Stimulated activated CD8-positive, alpha-beta memory T cell treated with anti-CD3 and anti-CD28 coated beads, Interleukin-4, amount 100 ng/mL, for 24 hours (primary cell): ENCODE measurements at places on chromosomes 2 and 18.

DNA sequence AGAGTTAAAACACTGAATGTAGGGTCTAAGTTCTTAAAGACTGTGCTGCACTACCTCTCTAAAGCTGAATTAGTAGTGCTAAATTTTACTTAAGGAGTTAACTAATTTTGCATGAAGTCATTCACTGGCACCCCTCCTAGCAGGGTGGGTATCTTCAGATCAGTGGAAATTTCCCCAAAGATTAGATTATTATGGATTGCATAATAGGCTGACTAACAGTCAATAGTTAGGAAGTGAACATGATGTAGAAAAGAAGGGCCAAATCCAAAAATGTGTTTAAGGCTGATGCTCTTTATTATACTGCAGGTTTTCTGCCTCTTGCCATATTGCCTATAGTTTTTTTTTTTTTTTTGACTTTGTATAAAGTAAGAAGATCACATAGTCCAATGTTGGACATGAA lies 5.2 kb downstream of the ZNF638 start:
- no peak for DNase-seq

GRCh38 chr18:51943281-51943680 lies 396.7 kb upstream of the DCC start:
- DNase-seq, result no peak

- DNase-seq, result no peak
Measured at GRCh38 chr2:75792146-75792545, 81.4 kb upstream of the GCFC2 start.

DNA sequence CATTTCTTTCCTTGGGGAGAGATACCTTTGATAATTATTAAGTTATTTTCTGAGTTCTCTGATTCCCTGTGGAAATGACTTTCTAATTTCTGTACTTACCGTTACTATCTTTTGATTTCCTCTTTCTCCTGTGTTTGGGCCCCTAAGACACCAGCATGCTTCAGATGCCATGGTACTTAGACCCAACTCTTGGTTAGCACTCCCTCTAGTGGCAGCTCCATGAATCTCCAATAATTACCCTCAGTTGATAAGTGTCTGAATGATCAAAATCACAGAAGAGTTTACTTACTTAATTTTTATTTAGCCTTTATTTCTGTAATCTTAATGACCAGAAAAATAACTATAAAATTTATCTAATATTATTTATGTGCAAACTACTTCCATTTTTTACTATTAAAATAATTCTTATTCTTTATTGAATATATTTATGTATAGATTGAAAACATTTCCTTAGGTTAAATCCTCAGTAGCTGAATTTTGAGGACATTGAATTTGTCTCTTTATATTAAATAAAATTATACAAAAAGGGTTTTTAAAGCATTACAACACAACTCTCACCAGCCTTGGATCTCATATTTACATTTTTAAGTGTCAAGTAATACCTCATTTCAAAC lies 300.4 kb downstream of the KCNS3 start:
- DNase-seq, result no peak

- DNase-seq, result no peak
Measured at GRCh38 chr2:2331881-2332280, 806 bp upstream of the MYT1L start.

DNA sequence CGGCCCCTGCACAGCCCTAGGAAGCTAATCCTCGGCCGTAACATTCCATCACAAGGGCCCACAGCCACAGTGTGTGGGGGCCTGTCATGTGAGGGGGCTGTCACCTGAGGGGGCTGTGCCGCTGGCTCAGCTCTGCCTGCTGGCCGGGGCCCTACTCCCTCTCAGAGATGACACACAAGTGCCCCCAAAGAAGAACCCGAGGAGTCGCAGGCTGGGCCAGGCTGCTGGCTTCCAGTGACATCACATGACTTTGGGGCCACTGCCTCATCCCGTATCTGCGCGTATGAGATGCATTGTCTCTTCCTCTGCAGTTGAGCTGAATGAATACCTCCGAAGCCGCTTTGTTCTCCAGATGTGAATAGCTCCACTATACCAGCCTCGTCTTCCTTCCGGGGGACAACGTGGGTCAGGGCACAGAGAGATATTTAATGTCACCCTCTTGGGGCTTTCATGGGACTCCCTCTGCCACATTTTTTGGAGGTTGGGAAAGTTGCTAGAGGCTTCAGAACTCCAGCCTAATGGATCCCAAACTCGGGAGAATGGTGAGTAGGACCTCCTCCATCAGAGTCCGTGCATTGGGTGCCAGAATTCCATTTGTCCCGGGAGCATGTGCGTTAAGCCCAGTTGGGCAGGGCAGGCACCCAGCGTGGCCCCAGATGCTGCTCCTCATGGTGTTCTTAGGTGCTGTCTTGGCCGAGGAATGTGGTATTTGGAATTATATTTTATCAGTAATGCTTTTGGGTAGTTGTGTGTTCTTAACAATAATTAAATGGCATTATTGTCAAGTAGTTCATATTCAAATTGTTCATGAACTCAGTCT lies at the start of gene CNDP1:
Gene CNDP1 (plus strand): TSS at position 351 of the 820 bp plus-strand sequence. CDS start 168 bp downstream, at position 519.
- no peak for DNase-seq
